ENCODE measurements at places on chromosomes 12 and 14.
A peak's percentile ranks its signal among the peaks of the same experiment; 100 is the strongest.

- no peak for DNase-seq
These were observed 11.0 kb downstream of the DCTN2 start for GRCh38 chr12:57535764-57536596.

DNA sequence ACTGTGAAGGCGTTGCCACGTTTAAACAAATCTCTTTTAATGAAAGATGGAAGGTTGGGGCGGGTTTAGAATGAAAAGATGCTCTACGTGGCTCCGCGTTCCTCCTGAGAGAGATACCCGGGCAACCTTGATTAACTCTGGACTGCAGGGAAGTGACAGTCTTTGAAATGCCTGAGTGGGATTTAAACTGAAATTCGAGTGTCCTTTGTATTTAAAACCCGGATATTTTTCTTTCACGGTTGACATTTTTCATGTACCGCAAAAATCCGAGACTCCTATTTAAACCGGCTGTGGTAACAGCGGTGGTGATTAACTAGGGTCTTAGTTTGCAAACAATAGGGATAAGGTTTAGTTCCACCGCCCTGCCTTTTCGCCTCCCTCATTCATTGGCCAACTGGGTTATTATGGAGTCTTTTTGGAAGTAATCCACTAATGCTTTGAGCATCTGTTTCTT is 707 bp downstream of the G2E3 start:
- no peak for DNase-seq

GRCh38 chr12:38588624-38589305 is 272.2 kb downstream of the ALG10B start:
- DNase-seq, result no peak

DNA sequence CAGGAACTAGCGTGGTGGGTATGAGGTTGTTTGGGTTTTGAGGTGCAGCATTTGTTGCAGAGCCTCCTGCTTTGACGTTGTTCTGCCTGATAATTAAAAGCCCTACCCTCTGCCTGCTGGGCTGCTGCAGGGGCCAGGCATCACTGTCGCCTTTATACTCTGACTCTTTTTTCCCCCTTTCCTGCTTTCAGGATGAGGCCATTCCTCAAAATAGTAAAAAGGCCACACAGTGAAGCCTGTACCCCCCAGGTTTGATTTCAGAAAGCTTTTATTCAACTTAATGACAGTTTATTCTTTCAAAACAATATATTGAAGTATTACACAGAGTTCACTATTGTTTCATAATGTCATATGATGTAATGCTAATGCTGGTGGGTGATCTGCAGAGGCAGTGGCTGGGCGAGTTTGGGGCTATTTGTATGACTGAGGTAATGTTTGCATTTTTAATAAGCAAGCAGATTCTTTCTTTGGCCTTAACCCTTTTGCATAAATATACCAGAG is 9.1 kb downstream of the BORCS5 start:
- DNase-seq, result no peak

DNA sequence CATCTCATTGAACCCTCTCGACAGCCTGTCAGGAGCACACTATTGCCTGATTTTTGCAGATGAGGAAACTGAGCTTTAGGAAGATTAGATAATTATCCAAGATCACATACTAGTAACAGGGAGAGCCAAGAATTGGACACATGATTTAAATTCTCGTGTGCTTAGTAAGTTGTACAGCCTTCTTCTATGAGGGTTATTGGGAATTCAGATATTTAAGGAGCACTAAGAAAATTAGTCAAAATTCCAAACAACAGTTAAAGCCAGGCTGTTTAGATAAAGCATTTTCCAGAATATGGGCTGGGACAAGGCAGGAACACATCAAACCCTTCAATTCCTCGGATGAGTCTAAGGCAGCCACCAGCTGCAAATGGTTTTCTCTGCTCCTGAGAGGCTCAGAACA is 148.8 kb downstream of the TMEM30B start:
- DNase-seq, result no peak

- no peak for DNase-seq
These were observed 10.2 kb upstream of the PGF start for GRCh38 chr14:74965486-74966153.

GRCh38 chr12:54579696-54580333 is 8.6 kb downstream of the PPP1R1A start:
- DNase-seq, result peak; percentile 82

- no peak for DNase-seq
These were observed 18.6 kb upstream of the ABCD2 start for GRCh38 chr12:39638178-39638577.

DNA sequence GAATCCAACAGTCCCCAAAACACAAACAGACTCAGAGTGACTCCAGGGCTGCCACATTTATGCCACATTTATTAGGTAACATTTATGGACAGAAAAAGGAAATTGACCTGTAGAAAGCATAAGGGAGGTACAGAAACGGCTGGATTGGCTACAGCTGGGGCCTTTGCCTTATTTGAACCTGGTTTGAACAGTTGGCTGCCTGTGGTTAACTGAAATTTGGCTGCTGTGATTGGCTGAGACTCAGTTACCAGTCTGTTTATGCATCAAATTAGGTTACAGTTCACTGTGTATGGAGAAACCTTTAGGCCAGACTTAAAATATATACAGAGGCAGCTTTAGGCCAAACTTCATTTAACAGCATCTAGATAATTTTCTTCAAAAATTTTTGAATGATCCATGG is 27.8 kb upstream of the PCNX1 start:
- no peak for DNase-seq

GRCh38 chr14:77094672-77095284 is 3.3 kb upstream of the CIPC start:
- peak; percentile 71 for DNase-seq

DNA sequence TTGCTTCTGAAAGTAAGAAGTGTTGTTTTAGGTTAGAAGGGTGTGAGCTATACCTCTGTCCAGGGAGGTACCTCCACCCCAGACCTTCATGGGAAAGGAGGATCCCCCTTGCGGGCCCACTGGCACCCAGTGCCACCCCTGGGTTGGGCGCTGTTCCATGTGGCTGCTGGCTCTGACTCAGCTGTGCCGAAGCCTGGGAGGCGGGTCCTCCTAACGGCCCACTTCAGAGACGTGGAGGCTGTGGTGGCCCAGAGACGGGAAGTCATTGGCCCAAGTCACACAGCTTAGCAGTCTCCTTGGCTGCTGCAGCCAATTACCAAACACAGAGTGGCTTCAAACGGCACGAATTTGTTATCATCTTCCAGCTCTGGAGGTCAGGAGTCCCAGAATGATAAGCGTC is 10.2 kb downstream of the RFLNA start:
- DNase-seq, result no peak

DNA sequence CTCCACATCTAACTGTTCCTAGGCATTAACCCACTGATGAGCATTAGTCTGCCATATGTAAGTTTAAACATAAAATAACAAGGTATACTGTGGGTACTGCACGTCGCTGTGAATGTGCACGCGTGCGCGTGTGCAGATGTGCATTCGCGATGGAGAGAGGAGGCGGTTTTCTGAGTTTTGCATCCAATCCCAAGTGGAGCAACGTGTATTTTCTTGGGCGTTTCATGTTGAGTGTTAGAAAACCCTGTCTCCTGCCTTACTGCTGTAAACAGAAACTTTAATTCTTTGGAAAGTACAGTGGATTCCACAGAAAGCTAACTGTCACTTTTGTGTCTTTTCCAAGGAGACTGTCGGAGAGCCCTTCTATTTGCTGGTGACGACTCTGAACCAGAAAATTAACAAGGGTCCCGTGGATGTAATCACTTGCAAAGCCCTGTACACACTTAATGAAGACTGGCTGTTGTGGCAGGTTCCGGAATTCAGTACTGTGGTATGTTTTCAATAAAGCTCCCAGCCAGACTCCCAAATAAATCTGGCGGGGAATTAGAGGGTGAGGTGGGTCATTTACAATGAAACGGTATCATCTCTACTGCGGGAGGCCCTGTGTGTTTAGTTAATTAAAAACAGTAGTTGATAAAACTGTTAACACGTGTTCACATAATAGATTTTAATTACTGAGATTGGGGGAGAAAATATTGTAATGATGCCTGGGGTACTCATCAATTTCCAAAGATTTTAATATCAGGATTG is 116.5 kb downstream of the PLXNC1 start:
- no peak for DNase-seq

DNA sequence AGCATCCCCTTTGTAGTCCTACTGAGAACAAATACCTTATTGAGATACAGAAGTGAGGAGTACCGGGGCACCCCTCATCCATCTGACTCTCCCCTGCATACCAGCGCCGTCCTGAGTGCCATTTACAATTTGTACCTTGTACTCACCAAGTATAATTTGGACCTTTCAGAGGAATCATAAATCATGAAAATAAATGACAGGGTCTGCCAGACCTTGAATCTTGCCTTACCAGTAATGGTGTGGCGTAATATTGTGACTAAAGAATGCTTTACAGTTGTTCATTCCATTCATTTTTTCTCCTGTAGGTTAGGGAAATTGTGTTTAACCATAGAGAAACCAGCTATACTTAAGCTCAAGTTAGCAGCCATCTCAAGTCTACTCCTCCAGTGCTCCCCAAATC is 243.7 kb upstream of the RGS6 start:
- DNase-seq, result no peak

DNA sequence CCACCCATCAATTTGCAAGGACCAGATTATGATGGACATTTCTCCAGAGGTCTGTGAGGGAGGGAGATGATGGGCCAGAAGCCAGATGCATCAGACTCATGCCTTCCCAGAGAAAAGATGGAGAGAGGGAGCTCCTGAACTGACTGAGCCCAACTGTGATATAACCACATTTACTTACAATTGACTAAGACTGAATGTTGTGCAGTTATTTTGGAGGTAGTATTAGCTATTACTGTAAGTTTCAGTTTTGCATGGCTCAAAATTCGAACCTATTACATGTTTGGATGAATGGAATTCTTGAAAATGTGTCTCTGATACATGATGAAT is 211.1 kb upstream of the SFSWAP start:
- no peak for DNase-seq

DNA sequence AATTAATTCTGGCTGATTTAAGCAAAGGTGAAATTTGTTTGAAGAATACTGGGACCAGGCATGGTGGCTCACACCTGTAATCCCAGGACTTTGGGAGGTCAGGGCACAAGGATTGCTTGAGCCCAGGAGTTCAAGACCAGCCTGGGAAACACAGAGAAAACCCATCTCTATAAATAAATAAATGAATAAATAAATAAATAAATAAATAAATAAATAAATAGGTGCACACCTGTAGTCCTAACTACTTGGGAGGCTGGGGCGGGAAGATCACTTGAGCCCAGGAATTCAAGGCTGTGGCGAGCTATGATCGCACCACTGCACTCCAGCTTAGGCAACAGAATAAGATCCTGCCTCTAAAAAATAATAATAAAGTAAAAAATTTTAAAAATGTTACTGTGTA is 4.4 kb upstream of the C14orf39 start:
- DNase-seq, result no peak

- DNase-seq, result no peak
These were observed 375.1 kb downstream of the GRIN2B start for GRCh38 chr12:13606290-13606689.

GRCh38 chr14:62778852-62779251 is 266.4 kb downstream of the KCNH5 start:
- DNase-seq, result no peak

- peak; percentile 75 for DNase-seq
These were observed 106.4 kb downstream of the ARF6 start for GRCh38 chr14:49999146-49999761.

GRCh38 chr12:83866477-83866876 is 1046.1 kb downstream of the SLC6A15 start:
- no peak for DNase-seq

DNA sequence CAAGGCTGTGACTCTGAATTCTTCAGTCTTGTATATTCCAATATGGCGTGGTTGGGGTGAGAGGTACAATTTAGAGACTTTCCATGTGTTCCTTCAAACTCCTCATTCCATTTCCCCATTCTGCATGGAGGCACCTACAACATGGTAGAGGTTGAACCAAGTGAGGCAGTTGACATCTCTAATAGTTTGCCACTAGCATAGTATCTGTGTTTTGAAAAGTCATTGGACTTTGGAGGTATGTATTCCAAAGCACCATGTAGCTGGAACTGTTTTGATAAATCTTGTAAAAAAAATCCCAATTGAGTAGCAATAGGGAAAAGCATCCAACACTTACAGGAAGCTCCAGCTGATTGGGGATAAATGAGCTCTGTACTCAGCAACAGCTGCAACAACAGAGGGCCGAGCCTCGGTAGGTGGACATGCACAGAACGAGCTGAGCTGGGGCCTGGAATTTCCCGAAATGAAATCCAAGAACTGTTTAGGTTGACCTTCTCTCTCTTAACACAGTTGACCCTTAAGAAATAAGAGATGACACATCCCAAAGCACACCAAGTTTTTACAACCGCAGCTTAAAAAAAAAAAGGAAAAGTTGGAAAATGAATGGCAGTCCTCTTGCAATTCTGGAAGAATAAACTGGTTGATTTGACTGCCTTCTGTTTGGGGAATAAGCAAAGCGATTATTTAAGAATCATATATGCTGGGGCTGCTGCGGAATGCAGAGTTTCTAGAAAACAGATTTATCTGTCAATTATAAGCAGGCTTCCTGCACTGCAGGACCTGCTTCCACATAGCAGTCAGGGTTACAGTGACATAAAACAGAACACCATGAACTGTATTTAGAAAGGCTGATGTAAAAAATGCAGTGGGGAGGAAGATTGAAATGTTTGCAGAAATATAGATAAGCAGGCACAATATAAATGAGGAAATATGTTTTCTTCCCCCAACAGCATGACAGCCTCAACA is 194.6 kb upstream of the KRR1 start:
- no peak for DNase-seq

DNA sequence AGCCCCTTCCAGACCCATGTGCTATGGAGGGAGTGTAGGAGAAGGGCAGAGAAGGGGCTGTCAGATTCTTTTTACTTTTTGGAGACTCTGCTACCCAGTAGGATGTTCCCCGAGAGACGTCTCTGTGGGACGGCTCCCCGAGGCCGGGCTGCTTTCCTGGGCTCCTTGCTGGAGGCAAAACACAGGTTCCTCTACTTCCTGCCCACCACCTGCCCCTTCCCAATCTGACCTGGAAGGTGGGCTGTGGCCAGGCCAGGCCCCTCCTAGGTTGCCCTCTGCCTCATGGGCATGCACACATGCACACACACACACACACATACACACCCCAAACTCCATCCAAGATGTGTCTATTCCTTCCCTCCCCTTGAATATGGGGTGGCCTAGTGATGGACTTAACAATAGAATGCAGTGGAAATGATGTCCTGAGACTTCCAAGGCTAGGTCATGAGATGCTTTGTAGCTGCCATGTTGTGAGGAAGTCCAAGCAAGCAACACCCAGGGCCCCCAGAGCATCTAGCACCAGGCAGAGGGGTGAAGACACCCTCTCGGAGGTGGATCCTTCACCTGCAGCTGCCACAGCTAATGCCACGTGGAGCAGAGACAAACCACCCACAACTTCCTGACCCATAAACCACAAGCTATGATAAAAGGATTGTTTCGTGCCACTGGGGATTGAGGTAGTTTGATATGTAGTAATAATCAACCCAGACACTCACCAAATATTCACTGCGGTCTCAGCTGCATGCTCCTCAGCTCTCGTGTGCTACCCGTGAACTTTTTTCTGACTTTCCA is 1.6 kb upstream of the ASB2 start:
- peak; percentile 83 for DNase-seq

DNA sequence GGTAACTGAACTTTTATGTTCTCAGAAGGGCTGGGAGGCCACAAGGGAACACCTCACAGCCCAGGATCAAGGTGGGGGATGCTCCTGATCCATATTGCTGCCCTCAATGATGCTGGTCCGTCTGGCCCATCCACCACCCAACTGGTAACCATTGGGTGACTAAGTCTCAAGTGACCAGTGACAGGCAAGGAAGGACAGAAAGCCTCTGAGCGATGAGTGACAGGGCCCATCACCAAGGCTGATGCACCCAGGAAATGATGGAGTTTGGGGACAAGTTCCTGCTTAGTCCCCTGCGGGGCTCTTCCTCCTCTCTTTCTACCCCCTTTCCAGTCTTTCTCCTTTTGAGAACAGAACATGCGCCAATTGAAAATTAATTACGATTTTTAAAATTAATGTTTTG is 2.6 kb upstream of the MMP19 start:
- no peak for DNase-seq
